ENCODE measurements at places on chromosomes 1 and 21. TPM values are rescaled to one million over a fixed set of nuclear protein-coding genes. Genes with fewer than 3 reads are reported as not detected.

RABGGTB gene
- 193 TPM for total RNA-seq

FAM78B gene
- not detected for total RNA-seq

TTLL7 gene
- not detected for total RNA-seq

KRTAP19-6 gene
- not detected for total RNA-seq

PDZK1IP1 gene
- not detected for total RNA-seq

TEDDM1 gene
- total RNA-seq = not detected

BMP8B gene
- total RNA-seq = 0.19 TPM

RSPO1 gene
- total RNA-seq = not detected

SPATA1 gene
- total RNA-seq = 0.94 TPM

GRCh38 chr1:21669258-21670058 is at the start of gene RAP1GAP:
Gene RAP1GAP (minus strand): TSS chr1:21669357. CDS start chr1:21620032, 49,325 bp downstream.
- DNase-seq = no peak

- no peak for DNase-seq
These were observed 413 bp downstream of the UBL4B start for GRCh38 chr1:110112656-110113055.

DNA sequence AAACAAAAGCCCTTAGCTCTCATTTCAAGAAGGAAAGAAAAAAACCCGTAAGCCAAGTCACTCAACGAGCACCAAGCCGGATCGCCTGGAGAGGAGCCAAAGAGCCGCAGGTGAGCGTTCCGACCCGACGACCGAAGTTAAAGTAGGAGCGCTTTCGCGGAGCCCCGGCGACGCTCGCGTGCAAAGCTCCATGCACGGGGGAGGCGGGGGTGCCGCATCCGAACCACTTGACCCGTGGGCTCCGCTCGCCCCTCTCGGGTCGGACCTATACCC is 382 bp downstream of the GPBP1L1 start:
- peak; percentile 58 for DNase-seq

DNA sequence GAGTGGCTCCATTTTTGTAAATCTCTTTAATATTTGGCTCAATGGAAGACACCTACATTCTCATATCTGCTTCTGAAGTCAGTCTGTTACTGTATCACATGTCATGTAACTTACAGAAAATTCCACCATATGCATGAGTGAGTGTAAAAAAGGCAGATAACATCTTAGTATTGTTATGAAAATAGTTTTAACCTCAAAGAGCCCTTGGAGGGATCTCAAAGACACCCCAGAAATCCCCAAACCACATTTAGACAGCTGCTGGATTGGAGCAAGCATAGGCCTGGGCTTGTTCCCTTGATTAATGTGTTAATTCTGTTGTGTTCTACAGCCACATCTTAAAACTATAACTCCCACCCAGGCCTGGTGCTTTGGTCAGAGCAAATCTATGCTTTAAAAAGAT is 16.9 kb downstream of the MACO1 start:
- no peak for DNase-seq

DNA sequence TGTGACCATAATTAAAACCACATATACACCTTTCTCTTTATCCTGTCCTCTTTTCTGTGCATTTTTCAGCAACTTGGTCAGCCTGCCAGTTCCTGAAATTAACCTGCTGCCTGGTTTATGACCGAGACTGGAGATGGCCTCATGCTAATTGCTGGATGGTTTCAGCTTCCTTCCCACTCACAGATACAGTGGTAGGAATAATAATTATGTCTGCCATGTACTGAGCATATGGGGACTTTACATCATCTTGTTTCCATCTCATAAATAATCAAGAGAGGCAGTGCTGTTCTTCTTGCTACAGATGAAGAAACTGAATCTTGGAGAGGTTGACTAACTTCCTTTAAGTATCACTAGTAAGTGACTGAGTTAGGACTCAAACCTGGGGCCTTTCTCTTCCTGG is 148.2 kb downstream of the NOS1AP start:
- DNase-seq = no peak

- DNase-seq = no peak
These were observed 86.7 kb upstream of the PRMT6 start for GRCh38 chr1:106969731-106970130.

DNA sequence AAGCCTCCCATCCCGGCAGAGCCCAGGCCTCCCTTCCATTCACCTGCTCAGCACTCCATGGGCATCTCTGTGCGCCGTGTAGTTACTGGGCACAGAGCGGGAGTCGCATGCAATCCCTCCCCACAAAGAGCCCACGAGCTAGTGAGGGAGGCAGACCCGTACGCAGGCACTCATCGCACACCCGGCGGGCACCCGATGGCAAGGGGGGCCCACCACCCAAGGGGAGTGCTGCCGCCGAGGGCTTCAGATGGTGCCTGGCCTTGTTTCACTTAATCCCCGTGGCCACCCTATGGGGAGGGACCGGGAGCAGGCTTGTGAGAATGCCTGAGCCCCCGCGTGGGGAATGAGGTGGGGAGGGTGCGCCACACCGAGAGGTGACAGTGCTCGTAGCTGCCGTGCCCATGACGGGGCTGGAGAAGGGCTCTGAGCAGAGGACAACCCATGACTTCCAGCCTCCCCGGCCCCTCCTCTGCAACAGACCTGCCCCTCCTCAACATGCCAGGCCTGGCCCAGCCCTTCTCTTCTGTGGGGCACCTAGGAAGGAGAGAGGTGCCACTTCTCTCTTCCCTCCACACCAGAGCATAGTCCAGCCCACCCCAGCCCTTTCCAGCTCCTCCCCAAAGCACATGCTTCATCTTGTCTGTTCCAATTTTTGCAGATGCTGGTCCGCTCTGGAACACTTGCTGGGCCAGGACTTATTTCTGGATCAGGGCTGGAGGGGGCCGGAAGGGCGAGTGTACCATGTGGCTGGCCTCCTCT is 30.2 kb upstream of the SELENON start:
- DNase-seq = no peak

GRCh38 chr1:194194724-194195123 is 1008.3 kb upstream of the B3GALT2 start:
- no peak for DNase-seq

DNA sequence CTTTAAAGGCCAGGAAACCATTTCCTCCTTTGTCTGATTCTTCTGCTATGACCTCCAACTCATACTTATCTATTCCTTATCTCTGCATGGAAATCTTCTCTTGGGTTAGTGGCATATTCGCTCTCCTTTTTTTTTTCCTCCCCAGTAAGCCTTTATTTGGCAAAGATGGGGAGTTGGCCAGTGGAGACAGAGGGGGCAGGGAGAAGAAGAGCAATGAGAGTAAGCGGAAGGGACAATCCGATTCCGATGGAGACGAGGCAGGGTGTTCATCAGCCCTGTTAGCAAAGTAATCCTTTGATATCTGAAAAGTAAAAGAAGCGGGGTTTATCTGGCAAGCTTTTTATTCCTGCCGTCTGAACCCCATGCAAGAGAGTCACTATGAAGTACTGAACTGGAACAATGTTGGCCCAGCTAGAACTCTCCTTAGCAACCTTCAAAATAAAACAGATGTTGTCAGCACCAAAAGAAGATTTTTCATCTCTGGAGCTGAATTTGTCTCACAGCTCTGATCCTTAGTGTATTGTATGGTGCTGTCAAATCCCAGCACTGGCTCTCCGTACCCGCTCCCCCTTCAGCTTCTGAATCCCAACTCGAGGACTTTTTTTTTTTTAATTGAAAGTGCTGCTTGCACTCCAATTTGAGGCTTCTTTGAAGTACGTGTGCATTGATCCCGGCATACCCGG is 40.9 kb downstream of the PTGFRN start:
- no peak for DNase-seq

GRCh38 chr1:221694109-221694508 is 47.8 kb downstream of the DUSP10 start:
- no peak for DNase-seq

DNA sequence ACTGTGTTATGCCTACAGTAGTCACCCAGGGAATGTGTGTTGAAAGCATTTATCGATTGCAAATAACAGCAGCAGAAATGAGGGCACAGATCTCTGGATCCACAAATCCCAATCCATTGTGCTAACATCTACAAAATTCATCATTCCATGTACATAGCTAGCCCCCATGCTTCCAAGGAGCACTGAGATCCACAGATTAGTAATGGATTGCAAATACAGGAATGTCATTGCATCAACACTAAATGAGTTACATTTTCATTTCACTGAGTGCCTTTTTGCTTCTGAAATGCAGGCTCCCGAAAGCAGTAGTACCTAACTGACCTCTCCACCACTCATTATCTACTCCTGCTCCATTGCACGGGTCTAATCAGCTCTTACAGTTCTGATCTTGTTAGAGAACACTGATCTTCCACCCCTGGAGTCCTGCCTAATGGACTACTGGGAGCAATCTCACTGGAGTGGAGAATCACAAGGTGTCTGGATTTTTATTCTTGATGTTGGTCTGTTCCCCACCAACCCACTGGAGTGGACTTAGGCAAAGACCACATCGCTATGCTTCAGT is 30.5 kb downstream of the ASTN1 start:
- DNase-seq = no peak

GRCh38 chr1:26067432-26067911 is at the start of gene TRIM63:
Gene TRIM63 (minus strand): TSS chr1:26067630. CDS start chr1:26067494, 136 bp downstream.
- DNase-seq = no peak

DNA sequence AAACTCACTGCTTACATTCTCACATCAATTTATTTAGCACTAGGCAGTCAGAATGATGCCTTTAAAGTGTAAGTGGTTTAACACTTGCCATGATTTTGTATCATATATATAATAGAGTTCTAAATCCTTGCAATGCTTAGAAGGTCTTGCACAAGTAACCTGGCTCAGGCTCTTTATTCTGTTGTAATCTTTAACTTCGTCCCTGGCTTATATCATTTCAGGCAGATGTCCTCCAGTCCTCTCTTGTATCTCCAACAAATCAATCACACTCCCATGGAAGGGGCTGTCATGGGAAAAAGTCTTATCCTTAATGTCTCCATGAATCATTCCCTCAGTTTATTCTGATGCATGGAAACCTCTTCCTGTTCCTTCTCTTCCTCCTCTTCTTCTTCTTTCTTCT is 841.6 kb upstream of the B3GALT2 start:
- DNase-seq = no peak

GRCh38 chr1:118210051-118210722 is 25.2 kb upstream of the SPAG17 start:
- DNase-seq = no peak

GRCh38 chr1:168792142-168792541 is 63.1 kb upstream of the DPT start:
- DNase-seq = no peak
